ENCODE measurements at places on chromosomes 6 and 20. TPM values are rescaled to one million over a fixed set of nuclear protein-coding genes. Genes with fewer than 3 reads are reported as not detected.

- DNase-seq: no peak
Observed at GRCh38 chr20:33154252-33154651, 13.7 kb upstream of the BPIFA2 start.

GRCh38 chr6:35017411-35018181, 123.5 kb downstream of the TCP11 start:
- no peak for DNase-seq

DNA sequence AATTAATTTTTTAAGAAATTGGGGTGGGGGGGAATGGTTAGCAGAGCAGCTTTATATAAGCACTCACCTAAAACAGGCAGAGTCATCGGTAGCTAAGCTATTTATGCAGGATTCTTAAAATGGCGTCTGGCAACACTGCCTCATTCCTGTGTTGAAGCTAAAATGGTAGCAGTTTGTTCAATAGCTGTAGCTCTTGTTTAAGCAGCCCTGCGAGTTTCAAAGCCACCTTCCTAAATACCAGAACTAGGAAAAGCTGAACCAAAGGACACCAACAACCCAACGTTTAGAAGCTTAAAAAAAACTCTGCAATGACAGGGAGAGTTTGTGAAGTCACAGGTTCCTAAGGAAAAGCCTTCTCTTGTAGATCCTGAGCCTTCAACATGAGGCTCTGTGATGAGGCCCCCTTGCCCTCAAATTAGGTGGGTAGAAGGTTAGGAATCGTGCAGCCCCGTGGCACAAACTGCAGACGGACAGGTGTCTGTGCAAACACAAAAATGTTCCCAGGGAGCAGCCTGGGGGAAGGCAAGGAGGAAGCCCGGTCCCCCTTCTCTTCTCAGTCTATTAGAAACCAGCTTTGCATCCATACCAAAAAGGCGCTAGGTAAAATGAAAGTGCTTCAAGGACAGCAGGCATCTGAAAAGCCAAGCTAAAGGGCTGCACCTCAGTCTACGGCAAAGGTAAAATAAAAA, 4.7 kb downstream of the ZMYND8 start:
- DNase-seq: no peak

GRCh38 chr6:111427341-111428116, 55.5 kb downstream of the REV3L start:
- peak; percentile 22 for DNase-seq

DNA sequence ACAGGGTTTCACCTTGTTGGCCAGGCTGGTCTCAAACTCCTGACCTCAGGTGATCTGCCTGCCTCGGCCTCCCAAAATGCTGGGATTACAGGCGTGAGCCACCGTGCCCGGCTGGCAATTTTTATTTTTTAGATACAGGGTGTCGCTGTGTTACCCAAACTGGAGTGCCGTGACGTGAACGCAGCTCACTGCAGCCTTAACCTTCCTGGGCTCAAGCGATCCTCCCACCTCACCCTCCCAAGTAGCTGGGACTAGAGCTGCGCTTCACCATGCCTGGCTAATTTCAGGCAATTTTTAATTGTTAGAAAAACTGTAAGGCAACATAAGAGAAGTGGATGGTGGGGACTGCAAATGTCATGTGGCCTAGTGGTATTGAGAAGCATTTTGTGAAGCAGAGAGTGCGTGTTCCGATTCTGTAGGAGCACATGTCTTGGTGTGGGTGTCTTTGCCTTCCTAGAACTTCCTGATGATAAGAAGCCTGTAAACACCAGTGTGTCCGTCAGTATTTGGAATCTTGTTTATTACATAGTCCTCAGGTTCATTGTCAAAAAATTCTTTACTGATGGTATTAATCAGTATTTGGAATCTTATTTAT, 18.0 kb downstream of the JARID2 start:
- no peak for DNase-seq

DNA sequence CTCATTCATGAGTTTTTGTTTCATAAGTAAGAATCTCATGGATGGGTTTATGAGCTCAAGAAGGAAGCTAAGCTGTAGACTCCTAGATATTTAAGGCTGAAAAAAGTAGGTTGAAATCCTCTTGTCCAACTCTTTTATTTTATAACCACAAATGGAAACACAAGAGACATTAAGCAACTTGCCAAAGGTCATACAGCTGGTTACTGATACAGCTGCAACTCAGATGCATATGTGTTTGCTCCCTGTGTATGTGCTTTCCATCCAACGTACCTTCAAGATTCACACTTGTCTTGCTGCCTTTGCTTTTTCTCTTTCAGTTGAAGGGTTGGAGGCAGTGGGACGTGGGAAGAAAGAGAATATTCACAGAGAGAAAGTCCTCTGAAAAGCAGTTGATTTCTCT, 153.5 kb upstream of the STMND1 start:
- DNase-seq: no peak

GRCh38 chr20:1173698-1174097, 11.1 kb downstream of the TMEM74B start:
- DNase-seq: no peak

RBM24 gene
- total RNA-seq: not detected

Measured in activated naive CD8-positive, alpha-beta T cell treated with anti-CD3 and anti-CD28 coated beads for 36 hours (primary cell).